ENCODE measurements at places on chromosomes 12 and 14. TPM values are rescaled to one million over a fixed set of nuclear protein-coding genes. Genes with fewer than 3 reads are reported as not detected.

Gene CLEC4E
- 5.5 TPM for total RNA-seq

Gene GDF11
- 8.3 TPM for total RNA-seq

Gene ADCY6
- total RNA-seq, result 37.0 TPM

Gene NIN
- 38.6 TPM for total RNA-seq

GRCh38 chr12:2970744-2971143 lies 11.5 kb downstream of the TEAD4 start:
- DNase-seq, result no peak
- H3K4me1 ChIP-seq, result no peaks in the 10 kb centered on the region
- no peaks in the 10 kb centered on the region for H3K36me3 ChIP-seq
- H3K4me3 ChIP-seq, result no peak overlapping the region
- peak overlapping the region; percentile 58 for H3K27ac ChIP-seq

GRCh38 chr12:22916241-22916640 lies 291.3 kb downstream of the ETNK1 start:
- no peak for DNase-seq
- no peaks in the 10 kb centered on the region for H3K4me1 ChIP-seq
- no peaks in the 10 kb centered on the region for H3K36me3 ChIP-seq
- H3K4me3 ChIP-seq, result no peak overlapping the region
- H3K27me3 ChIP-seq, result no peaks in the 10 kb centered on the region
- no peak overlapping the region for H3K27ac ChIP-seq

DNA sequence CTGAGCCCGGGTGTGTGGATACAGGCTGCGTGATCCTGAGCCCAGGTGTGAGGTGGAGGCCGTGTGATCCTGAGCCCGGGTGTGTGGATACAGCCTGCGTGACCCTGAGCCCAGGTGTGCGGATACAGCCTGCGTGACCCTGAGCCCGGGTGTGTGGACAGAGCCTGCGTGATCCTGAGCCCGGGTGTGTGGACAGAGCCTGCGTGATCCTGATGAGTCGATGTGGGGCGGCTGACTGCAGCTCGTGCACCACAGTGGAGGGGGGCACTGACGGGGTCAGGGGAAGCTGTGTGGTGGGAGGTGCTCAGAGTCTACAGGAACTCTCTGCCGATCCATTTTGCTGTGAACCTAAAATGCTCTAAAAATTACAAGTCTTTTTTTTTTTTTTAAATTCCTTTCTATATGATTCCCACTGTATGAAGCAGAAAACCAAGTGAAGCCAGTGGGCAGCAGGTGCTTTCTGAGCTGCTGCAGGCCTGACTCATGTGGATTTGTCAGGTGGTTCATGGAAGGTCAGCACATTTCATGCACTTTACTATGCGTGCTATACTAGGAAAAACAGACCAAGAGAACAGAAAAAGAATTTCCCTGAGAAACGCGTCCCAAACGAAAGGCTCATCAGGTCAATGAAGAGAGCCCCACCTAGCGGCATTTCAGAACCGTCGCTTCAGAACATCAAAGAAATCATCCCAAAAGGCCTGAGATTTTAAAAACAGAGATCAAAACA lies 19.3 kb downstream of the BRF1 start:
- H3K36me3 ChIP-seq, result no peaks in the 10 kb centered on the region
- no peaks in the 10 kb centered on the region for H3K4me1 ChIP-seq
- no peak overlapping the region for H3K4me3 ChIP-seq
- no peaks in the 10 kb centered on the region for H3K27me3 ChIP-seq
- no peak overlapping the region for H3K27ac ChIP-seq

DNA sequence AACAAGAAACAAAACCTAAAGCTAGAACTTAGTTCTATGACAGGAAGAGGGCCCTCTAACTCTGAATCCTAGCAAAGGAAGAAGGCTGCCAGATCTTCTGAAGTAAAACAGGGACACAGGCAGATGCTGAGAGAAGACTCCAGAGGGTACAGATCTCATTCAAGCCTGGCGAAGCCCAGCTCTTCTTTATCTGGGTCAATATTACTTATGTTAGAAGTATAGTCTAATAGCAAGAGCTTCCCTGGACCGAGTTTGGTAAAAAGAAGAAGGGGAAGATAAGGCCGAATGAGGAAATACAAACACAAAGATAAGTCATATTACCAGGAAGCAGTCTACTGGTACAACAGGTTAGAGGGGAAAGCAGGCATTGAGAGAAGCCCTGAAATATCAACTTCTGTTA lies 79.9 kb upstream of the CCDC91 start:
- no peak for DNase-seq
- H3K4me3 ChIP-seq, result no peak overlapping the region
- H3K4me1 ChIP-seq, result no peaks in the 10 kb centered on the region
- H3K27me3 ChIP-seq, result no peaks in the 10 kb centered on the region

- peak overlapping the region; percentile 89 for H3K4me3 ChIP-seq
- no peaks in the 10 kb centered on the region for H3K27me3 ChIP-seq
- no peak for DNase-seq
- peak overlapping the region; percentile 91 for H3K27ac ChIP-seq
- no peaks in the 10 kb centered on the region for H3K4me1 ChIP-seq
- H3K36me3 ChIP-seq, result peaks cover 12% of the 10 kb centered on the region
Measured at GRCh38 chr14:74302152-74302628, 544 bp downstream of the ABCD4 start.

GRCh38 chr12:38905480-38906351 lies at the start of gene CPNE8:
Gene CPNE8 (minus strand): TSS chr12:38905591. CDS start chr12:38905534, 57 bp downstream.
- no peaks in the 10 kb centered on the region for H3K36me3 ChIP-seq
- H3K4me1 ChIP-seq, result no peaks in the 10 kb centered on the region
- DNase-seq, result peak; percentile 62
- H3K27me3 ChIP-seq, result peaks cover 16% of the 10 kb centered on the region

GRCh38 chr12:75553836-75554555 lies 42.6 kb upstream of the KRR1 start:
- no peaks in the 10 kb centered on the region for H3K27me3 ChIP-seq
- no peaks in the 10 kb centered on the region for H3K36me3 ChIP-seq
- no peak for DNase-seq
- H3K4me3 ChIP-seq, result no peak overlapping the region
- H3K4me1 ChIP-seq, result peaks cover 4% of the 10 kb centered on the region

DNA sequence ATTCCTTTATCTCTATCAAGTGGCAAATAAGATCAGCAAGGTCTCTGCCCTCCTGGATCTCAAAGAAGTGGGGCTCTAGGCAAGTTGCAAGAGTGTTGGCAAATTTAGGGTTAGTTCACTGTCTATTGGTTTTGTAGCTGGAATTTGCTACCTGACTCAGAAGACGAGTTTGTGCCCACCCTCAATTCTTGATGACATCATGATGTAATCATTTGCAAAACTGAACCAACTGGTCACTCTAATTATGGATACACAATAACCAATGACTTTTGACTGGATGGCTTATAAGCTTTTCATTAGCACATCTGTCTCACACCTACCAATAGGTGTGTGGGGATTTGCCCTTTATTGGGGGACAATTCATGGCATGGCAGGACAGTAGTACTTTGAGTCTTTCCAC lies 4.6 kb downstream of the TMEM233 start:
- H3K36me3 ChIP-seq, result no peaks in the 10 kb centered on the region
- no peak for DNase-seq
- H3K4me1 ChIP-seq, result no peaks in the 10 kb centered on the region
- no peaks in the 10 kb centered on the region for H3K27me3 ChIP-seq
- H3K27ac ChIP-seq, result no peak overlapping the region
- H3K4me3 ChIP-seq, result no peak overlapping the region

- no peak overlapping the region for H3K27ac ChIP-seq
- H3K36me3 ChIP-seq, result no peaks in the 10 kb centered on the region
- no peak for DNase-seq
- H3K4me3 ChIP-seq, result no peak overlapping the region
- no peaks in the 10 kb centered on the region for H3K4me1 ChIP-seq
- H3K27me3 ChIP-seq, result peaks cover 3% of the 10 kb centered on the region
Measured at GRCh38 chr12:5966486-5967095, 21.5 kb upstream of the ANO2 start.

Measured in lung (tissue), 17 donors.